ENCODE measurements at places on chromosomes 6 and 20.

DNA sequence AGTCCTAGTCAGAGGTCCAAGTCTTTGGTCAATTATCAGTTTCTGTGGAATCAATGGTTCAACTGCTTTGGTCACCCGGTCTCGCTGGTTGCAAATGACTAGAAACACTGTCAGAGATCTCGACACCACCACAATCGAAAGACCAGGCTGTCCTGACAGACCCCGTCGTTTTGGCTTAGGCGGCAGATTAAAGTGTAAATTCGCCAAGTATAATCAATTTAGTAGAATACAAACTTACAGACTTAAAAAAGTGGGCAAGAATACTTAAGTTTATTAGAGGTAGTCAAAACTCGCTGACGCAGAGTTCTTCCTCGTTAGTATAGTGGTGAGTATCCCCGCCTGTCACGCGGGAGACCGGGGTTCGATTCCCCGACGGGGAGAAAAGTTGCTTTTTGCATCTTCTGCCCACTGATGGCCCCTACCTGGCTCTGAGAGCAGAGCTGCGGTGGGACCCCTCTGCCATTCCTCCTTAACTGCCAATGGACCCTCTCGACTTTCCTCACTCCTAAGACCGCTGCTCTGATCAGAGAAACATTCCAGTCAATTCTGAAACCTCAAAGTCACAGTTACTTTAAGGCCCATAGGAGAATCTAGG lies 30.6 kb upstream of the ZNF184 start:
- peak; percentile 78 for DNase-seq

DNA sequence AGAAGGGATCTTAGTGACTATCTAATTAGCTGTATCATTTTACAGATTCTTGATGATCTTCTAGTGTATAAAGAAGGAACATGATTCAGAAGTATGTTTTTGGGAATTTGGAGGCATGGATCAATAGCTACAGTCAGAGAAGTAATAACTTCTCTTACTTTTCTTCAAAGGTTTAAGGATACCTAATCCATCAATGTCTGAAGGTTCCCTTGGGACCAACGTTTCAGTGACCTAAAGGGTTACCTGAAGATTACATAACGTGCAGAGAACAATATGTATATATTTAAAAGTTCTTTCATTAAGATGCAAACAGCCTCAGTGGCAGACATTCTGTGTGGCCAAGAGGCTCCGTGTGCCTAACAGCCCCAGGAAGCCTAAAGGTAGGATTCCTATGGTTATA lies 3.2 kb downstream of the HDAC2 start:
- DNase-seq = no peak

DNA sequence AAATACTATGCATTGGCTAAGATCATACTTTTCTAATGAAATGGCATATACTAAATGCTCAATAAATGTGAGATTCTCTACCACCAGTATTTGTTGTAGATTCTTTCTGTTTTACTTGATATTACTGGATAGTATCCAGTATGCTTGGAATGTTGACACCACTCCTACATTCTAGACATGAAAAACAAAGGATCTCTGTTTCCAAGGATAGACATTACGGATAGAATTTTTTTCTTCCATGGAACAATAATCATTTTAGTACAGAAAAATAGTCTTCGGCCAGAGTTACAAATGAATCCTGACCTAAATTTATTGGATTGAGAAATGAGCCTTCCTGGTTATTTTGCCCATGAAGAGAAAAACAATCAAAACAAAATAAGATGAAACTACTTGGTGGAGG lies 258.2 kb upstream of the NT5E start:
- no peak for DNase-seq

DNA sequence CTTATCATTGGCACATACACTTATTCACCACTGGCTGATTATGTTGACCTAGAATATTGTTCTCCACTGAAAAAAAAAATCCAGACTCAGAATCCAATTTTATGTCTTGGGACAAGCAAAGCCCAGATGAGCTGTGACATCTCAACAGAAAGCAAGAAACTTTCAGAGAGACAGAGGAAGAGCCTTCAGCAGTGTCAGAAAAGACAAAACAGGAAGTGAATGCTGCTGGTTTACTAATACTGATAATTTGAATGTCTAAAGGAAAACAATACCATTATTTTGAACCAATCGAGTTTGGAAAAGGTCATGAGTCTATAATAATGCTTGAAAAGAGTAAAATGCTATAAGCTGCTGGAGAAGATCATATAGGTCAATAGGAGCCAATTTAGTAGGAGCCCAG lies 179.8 kb upstream of the RIMS1 start:
- DNase-seq = no peak

DNA sequence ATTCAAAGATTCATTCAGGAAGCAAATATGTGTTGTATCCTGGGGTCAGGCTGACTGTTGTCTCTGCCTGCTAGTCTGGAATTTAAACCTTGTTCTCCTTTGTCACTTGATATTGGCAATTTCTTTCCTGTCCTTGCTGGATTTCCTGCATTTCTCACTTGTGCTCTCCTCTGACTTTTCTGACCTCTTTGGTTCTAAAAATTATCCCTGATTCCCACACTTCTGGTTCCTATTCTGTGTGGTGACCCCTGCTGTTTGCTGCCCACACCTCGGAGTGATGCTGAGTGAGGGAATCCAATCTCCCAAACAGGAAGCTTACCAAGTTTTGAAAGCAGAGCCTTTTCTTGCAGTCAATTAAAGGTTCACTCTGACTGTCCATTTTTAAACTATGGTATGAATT lies 345.3 kb downstream of the CDKAL1 start:
- DNase-seq = no peak

DNA sequence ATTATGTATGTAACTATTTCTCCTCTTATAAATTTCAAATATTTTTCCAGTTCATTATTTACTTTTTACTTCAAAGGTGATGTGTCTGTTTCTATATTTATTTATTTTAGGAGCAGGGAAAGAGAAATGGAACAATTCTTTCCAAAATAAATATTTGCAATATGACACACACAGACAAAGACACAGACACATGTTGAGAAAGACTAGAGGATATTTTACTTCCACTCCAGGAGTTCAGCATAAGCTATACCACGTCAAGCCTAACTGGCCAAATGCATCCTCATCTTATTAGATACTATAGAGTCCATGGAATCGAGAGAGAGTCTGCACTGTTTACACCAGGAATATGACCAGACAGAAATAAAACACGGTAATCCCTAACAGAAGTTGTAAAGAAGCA lies 13.3 kb downstream of the RALGAPA2 start:
- DNase-seq = no peak

GRCh38 chr20:2353231-2353630 lies 27.5 kb upstream of the TGM6 start:
- DNase-seq = no peak

DNA sequence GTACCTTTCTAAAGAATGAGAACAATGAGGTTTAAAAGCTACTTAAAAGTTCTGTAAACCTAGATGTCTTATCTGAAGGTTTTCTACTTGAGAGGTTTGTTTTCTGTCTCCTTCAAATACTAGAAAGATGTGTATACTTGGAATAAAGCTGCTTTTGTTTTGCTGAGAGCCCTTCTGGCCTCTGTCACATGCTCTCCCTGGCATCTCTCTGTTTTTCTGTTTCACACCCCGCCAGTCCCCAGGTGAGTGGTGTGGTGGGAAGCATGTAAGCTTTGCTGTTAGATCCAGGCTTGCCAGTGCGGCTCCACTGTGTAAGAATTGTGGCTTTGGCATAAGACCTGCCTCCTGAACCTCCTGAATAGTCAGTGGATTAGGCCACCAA lies 56.8 kb downstream of the SNX9 start:
- DNase-seq = no peak

- no peak for DNase-seq
Observed at GRCh38 chr20:9977629-9978028, 57.2 kb upstream of the ANKEF1 start.

DNA sequence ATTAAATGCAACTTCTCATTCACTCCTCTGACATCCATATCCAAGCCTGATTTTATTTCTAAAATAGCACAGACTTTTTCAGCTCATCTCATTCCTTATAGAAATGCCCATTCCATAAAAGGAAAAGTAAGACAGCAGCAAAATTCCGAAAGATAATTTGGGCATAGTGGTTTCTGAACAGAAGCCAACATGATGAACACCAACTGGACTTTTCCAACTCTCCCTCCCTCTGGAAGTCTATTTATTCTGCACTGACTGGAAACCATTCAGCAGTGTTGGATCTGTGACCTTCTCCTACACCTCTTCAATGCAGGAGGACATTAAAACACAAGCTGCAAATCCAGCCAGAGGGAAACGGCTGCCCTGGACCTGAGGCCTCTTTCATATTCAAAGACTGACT lies 306.2 kb upstream of the NT5E start:
- DNase-seq = no peak

DNA sequence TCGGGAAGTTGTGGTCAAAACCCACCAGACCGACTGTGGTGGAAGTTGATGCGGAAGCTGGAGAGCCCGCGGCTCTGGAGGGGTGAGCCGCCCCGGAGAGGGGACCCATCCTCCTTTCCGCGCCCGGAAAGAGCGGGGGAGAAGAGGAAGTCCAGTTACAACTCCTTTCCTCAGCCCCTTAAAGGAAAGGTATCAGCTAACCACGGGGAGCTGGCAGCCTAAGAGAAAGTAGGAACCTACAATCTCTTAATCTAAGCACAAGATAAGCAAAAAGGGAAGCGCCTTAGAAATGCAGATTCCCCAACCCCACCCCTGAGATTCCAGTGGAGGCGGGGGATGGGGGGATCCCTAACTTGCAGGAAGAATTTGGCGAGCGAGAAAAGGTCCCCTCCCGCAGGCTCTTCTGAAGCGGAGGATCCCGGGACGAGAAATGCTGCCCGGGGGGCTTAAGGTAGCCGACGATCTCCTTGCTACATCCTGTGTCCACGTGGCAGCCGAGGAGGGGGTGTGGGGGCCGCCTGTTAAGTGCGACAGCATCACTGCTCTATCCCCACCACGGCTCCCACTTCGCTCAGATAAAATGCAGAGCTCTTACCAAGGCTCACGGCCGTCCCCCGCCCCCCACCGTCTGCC lies 87.5 kb downstream of the ZFP64 start:
- no peak for DNase-seq

GRCh38 chr6:111988926-111989325 lies 65.0 kb upstream of the CCN6 start:
- DNase-seq = no peak

DNA sequence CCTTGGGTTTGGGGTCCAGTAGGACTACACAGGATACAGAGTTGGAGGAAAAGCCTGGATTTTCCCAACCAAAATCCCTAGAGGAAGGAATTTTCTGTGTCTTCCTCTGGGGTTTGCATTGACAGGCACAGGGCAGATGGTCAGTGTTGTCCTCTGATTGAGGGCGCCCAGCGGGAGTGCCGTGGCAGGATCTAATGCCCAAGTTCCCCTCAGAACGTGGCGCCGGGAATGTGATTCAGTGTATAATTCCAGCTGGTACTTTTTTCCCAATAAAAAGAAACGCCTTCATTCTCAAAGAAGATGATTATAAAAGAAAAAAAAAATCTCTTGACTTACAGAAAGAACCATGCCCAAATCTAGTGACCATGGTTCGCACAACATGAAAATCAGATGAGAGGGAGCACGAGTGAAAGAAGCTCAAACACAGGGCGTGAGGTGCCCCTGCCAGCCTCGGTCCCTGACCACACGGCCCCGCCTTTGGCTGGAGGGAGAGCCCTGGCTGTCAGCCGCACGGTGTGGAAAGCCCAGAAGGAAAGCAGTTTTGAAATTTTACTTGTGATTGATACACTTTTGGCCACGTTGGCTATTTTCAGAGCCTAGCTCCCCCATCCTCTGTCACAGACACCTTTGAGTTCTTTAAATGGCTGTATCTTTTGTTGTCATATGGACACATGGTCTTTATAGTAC lies 31.6 kb downstream of the VEGFA start:
- no peak for DNase-seq

DNA sequence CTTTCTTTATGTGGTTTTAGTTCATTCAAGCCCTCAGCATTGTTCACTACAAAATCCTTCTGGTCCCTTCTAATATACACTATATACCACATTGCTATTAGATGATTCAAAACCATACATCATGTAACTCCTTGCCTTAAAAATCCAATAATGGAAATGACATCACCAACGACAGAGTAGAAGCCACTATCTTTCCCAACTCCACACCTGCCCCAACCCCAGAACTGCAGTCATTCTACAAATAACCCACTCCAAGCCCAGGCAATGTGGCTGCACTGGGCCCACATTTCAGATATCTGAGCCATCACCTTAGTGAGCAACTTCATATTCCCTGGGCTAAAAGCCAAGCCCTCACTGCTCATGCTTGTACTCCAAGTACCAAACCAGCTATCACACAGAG lies 22.6 kb upstream of the RUNX2 start:
- DNase-seq = no peak

DNA sequence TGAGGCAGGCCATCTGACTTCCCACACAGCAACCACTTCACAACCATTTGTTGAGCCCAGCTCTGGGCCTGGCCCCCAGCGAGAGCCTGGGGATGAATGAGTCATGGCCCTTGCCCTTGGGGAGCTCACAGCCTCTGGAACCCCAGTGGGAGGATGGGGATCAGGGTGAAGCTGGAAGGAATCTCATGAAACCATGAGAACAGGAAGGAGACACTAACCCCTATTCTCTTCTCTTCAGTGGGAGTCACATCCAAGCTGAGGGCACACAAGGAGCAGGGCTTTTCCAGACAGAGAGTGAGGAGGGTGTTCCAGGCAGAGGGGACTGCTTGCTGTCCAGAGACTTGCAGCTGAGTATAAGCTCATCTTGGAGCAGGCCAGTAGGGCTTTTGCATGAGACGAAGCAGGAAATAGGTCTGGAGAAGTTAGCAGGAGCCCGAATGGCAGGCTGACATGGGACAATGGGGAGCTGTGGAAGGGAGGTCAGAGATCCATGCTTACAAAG lies 7.5 kb downstream of the FOXS1 start:
- DNase-seq = no peak

DNA sequence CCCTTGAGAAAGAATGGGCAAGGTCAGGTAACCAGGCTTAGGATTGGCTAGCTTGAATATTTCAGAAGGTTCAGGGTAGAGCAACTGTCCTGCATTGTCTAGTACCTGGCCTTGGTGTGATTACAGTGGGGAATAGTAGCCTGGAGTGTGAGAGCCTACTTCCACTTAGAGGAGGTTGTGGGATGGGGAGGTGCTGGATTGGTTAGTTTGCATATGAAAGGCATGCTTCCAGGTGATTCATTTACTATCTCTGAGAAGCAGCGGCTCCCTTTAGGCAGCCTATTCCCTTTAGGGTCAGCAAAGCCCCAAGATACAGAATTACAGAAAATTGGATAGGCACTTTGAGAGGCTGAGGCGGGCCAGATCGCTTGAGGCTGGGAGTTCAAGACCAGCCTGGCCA lies 25.0 kb upstream of the SCGN start:
- DNase-seq = no peak

DNA sequence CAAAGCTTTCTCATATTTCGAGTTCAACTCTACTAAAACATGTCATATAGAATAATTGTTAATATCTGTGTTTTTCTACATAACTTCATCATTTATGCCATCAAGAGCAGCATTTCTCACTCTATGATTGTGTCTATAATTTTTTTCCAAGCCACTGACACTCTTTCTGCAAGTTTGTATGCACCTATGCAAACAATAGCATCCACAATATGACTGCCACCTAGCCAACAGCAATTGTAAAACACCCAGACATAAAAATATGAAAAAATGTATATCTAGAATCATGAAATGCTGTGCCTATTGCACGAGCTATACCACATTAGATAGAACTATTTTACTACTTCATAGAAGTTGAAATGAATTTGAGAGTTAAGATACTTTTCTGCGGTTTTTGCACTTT lies 286.5 kb upstream of the MARCKS start:
- no peak for DNase-seq
